ENCODE measurements at places on chromosomes 13 and 19. TPM values are rescaled to one million over a fixed set of nuclear protein-coding genes. Genes with fewer than 3 reads are reported as not detected.
A peak's percentile ranks its signal among the peaks of the same experiment; 100 is the strongest.

The VN1R4 gene
- polyA plus RNA-seq: not detected

DNA sequence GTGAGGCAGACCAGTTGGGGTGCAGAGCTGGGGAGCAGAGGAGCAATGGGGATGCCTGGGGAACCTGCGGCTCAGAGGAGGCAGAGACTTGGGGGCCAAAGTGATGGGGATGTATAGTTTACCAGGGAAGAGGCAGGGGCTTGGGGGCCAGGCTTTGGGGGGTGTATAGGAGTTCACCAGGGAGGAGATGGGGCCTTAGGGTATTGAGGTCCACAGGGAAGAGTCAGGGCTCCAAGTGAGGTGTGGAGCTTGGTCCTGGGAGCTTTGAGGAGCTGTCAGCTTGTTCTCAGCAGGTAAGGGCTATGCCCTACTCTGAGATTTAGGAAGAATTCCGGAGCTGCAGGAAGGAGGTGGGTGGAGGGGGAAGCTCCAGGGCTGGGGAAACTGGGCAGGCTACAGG lies 10.8 kb downstream of the TNFAIP8L1 start:
- DNase-seq: no peak

GRCh38 chr13:113445791-113446487 lies 7.3 kb downstream of the ADPRHL1 start:
- DNase-seq: no peak

DNA sequence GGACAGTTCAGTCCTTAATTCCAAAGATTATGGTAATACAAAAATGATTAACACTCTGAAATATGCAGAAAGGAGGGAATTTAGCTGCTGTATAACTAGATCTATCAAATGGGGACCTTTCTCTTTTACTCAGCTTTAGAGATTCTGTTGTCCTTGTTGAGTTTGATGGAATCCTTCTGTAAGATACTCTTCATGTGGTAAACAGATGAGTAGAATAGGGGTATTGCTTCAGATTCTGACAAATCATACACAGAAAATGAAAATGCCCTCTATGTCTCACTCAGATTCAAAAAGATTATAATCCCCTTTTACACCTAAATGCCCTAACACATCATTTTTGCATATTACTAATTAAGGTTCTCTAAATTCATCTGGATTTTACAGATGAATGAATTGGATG lies 50.7 kb downstream of the ARHGAP35 start:
- DNase-seq: no peak

DNA sequence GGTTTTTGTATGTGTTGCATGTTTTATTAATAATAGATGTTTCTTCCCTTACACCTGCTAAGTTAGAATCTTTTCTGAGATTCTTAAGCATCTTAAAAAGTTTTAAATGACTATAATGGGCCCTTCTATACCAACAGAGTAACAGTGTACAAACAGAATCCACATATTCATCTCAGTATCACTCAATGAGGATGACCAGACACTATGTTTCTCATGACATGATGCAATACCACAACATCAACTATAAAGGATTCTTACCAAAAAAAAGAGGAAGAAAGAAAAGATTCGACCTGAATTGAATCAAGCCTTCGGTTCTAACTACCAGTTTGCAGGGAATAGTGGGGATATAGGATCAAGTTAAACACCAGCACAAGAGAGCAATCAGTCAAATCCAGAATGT lies 56.5 kb downstream of the INTS6 start:
- DNase-seq: no peak

The ZNF829 gene
- 3.8 TPM for polyA plus RNA-seq

- no peak for DNase-seq
Measured at GRCh38 chr19:47075941-47076340, 27.5 kb upstream of the TMEM160 start.

The ANGPTL8 gene
- 0.87 TPM for polyA plus RNA-seq

DNA sequence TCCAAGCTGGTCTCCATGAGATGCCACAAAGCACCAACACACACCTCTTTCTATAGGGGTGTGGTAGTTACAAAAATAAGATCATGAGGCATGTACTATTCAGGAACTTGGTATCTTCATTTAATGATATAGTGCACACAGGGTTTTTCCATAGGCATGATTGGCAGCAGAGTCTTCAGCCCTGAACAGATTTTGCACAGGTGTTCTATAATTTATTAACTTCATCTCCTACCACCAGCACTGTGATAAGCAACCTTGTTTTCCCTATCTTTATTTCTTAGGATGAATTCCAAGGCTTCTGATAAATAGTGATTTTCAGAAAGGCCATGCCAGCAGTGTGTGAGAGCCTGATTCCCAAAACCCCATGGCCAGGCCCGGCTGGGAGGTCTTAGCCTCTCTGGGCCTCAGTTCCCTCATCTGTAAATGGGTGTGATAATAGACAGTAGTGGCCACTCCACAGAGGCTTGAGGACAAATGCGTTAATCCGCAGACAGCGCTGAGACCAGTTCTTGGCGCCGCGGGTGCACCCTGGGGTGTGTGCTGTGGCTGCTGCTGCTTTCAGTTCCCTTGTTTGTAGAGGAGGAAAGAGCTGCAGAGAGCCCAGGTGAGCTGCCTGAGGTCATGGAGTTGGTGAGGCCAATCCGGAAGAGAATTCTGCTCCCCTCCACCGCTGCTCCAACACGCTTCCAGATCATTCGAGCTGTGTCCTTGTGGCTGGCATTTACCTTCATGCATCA lies 33.1 kb downstream of the DHRS12 start:
- no peak for DNase-seq

The C2CD4C gene
- polyA plus RNA-seq: 0.92 TPM

The PLPP2 gene
- 0.52 TPM for polyA plus RNA-seq

DNA sequence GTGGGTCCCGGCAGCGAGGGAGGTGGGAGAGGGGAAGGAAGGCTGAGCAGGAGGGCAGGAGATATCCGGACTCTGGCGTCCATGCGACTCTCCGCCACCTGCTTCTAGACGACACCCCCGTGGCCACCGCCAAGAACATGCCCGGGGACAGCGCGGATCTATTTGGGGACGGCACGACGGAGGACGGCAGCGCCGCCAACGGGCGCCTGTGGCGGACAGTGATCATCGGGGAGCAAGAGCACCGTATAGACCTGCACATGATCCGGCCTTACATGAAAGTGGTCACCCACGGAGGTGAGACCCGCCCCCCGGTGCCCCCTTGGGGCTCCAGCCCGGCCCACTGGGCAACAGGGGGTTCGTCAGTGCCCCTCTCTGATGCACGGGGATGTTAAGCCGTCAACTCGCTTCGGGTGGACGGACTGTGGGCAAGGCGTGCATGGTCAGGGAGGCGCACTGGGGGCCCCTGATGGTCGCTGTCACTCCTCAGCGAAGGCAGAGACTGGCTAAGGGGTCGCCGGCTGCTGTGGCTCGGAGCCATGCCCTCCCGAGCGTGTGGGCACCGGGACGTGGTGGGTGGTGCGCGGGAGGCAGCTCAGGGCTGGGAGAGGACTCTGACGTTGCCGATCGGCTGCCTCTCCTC lies 25.1 kb upstream of the NMRK2 start:
- DNase-seq: no peak

The SBSN gene
- polyA plus RNA-seq: not detected

GRCh38 chr13:110297766-110298504 lies 9.0 kb downstream of the COL4A1 start:
- no peak for DNase-seq

DNA sequence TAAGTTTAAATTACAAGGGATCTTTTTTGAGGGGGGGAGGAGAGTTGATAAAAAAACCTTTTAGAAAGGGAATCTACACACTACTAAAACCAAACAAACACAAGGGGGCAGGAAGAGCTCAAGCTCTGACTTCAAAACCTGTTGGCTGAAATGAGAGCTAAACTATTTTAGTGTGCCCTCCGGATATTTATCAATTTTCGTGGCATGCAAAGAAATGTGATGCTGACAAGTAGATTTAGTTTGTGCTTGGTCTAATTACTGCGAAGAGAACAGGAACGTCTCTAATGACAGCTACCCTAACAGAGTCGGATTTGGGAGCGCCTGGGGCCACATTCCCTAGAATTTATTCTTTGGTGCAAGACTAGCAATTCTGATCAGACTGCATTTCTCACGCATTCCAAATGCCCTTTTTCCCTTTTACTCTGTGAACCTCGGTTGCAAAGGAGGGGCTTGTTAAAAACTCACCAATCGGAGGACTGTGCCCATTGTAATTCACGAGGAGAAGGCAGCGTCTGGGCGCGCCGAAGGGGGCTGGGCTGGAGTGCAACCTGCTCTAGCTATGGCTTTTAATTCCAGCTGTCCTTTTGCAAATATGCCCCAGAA lies 802 bp upstream of the FREM2 start:
- no peak for DNase-seq

- DNase-seq: no peak
Measured at GRCh38 chr13:50584856-50585580, 258.5 kb downstream of the DLEU7 start.

GRCh38 chr19:12890787-12891552 lies at the start of gene GCDH:
TSS of gene GCDH (plus strand) at chr19:12891160. CDS start at chr19:12891305, 145 bp downstream.
- DNase-seq: peak; percentile 94

- no peak for DNase-seq
Measured at GRCh38 chr19:29533578-29534544, 8.1 kb downstream of the VSTM2B start.

The ASF1B gene
- polyA plus RNA-seq: 6.7 TPM

The XRCC1 gene
- 28.9 TPM for polyA plus RNA-seq

DNA sequence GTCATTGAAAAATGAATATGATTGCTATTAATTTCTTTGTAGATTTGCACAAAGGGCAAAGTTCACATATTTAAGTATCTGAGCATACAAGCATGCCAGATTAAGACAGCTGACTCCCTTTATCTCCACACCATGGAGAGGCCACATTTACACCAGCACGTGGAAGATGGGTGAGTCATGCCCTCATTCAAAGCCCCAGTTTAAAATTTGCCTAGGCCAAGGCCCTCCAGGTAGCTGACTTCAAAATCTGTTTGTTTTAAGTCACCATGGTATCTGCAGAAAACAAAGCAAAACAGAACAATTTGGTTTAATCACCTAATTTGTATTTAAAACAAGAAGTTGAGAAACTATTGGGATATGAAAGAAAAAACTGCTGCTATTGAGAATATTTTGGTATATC lies 109.2 kb downstream of the ESD start:
- DNase-seq: no peak

The EXOC3L2 gene
- polyA plus RNA-seq: 1.1 TPM

GRCh38 chr19:17626456-17627015 lies 61.6 kb downstream of the UNC13A start:
- no peak for DNase-seq

All from forelimb muscle (tissue), 1 donor.